ENCODE measurements at places on chromosomes 5 and 9.

DNA sequence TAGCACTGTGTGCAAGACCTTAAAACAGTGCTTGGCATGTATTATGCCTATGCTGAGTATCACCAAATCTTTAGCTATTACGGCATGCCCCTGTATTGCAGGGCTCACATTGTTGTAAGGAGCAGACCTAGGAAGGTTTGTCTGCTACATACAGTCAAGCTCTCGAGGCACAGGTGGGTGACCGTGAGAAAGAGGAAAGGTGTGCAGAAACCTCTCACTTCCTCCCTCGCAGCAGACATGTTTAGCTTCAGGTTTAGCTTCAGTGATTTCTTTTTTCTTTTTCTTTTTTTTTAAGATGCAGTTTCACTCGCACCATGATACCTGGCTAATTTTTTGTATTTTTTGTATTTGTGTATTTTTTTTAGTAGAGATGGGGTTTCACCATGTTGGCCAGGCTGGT, 275.8 kb upstream of the RIOK2 start:
- no peaks in the 10 kb centered on the region for H3K27me3 ChIP-seq
- H3K4me3 ChIP-seq = no peak overlapping the region
- no peaks in the 10 kb centered on the region for H3K4me1 ChIP-seq
- no peaks in the 10 kb centered on the region for H3K36me3 ChIP-seq
- no peak for DNase-seq

DNA sequence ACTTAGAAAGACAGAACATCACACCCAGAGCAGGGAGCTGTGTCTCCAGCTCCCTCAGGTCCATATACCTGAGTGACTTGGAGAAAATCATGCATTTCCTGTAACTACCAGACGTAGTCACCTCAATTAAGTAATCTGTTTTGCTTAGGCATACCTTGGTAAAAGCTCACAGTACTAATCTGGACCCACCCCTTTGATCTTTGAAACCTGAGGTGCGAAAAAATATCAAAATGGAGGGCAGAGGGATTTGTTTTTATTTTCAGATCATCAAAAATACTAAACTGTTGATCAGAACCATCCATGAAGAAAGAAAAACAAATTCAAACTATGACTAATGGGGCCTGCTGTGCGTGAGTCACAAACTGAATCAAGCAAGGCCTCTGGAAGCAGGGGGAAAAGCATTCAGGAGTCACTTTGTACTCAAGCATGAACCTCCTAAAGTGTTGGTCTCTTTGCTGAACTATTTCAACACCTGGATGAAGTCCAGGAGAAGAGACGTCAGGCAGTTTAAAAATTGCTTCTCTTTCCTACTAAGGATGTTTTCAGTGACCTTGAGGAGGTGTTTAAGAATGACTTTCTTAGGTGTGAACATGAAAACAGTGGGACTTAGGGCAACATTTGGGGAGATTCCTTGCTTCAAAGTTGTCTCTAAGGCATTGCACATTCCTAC, 76.3 kb downstream of the MUSK start:
- H3K4me3 ChIP-seq = no peak overlapping the region
- H3K27ac ChIP-seq = peak overlapping the region; percentile 7
- H3K27me3 ChIP-seq = no peaks in the 10 kb centered on the region
- DNase-seq = no peak
- no peaks in the 10 kb centered on the region for H3K36me3 ChIP-seq
- H3K4me1 ChIP-seq = peaks cover 30% of the 10 kb centered on the region

DNA sequence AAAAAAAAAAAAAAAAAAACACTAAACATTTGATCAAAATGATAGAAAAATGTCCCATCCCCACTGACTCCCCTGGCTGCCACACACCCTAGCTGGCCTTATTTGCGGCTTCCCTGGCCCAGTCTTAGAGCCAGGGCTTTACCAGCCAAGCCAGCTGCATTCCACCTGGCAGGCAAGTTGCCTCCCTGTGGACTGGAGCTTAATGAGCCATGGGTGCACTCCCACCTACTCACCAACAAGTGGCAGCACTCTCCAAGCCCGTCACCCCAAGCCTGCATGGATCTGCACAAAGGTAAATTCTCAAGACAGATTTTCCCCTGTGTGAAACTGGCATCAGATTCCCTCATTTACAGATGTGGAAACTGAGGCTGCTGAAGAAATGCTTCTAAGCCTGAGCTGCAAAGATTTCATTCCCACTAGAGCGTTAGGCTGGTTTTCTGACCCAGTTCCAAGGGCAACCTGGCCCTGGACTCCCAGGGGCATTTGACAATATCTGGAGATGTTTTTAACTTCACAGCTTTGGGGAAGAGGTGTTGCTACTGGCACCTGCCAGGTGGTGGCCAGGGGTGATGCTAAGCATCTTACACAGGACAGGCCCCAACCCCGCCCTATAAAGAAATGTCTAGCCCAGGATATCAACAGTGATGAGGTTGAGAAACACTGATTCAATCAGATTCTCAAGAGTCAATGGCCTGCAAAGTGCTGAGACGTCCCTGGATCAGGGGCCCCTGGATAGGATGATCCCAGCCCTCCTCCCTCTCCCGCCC, 21.9 kb upstream of the VDAC1 start:
- H3K4me1 ChIP-seq = no peaks in the 10 kb centered on the region
- no peak overlapping the region for H3K4me3 ChIP-seq
- no peak overlapping the region for H3K27ac ChIP-seq
- DNase-seq = no peak
- H3K36me3 ChIP-seq = no peaks in the 10 kb centered on the region
- no peaks in the 10 kb centered on the region for H3K27me3 ChIP-seq

DNA sequence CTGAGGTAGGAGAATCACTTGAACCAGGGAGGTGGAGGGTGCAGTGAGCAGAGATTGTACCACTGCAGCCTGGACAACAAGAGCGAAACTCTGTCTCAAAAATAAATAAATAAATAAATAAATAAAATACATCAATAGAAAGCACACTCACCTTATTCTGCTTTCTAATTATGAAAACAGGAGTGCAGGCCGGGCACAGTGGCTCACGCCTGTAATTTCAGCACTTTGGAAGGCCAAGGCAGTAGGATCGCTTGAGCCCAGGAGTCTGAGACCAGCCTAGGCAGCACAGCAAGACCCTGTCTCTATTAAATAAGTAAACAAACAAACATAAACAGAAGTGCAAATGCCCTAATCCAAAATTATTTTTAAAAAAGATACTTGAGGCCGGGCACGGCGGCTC, 2.3 kb downstream of the PWWP2A start:
- H3K4me3 ChIP-seq = peak overlapping the region; percentile 92
- peaks cover 15% of the 10 kb centered on the region for H3K36me3 ChIP-seq
- peaks cover 6% of the 10 kb centered on the region for H3K4me1 ChIP-seq
- no peak overlapping the region for H3K27ac ChIP-seq
- no peak for DNase-seq

DNA sequence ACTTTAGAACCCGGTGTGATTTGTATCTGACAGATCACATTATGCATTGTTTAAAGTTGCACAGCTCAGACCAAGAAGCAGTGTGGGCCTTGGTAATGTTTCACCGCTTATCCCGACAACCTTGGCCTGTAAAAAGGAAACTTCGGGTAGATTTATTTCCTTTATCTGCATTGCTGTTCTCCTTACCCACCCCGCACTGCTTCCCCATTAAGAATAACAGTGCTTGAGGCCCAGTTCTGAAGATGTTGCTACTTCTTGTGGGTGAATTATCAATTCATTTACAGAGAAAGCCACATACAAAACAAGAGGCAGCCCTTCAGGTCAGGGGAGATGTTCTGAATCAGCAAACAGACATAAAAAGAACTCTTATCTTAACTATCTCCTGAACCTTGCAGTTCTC, 8.4 kb downstream of the SMARCA2 start:
- no peaks in the 10 kb centered on the region for H3K36me3 ChIP-seq
- DNase-seq = no peak
- peak overlapping the region; percentile 69 for H3K27ac ChIP-seq
- H3K4me3 ChIP-seq = no peak overlapping the region
